CD4-positive, alpha-beta T cell (primary cell): ENCODE measurements at places on chromosomes 2 and 18.

- no peak for DNase-seq
These were observed 1.1 kb downstream of the COBLL1 start for GRCh38 chr2:164840458-164840929.

DNA sequence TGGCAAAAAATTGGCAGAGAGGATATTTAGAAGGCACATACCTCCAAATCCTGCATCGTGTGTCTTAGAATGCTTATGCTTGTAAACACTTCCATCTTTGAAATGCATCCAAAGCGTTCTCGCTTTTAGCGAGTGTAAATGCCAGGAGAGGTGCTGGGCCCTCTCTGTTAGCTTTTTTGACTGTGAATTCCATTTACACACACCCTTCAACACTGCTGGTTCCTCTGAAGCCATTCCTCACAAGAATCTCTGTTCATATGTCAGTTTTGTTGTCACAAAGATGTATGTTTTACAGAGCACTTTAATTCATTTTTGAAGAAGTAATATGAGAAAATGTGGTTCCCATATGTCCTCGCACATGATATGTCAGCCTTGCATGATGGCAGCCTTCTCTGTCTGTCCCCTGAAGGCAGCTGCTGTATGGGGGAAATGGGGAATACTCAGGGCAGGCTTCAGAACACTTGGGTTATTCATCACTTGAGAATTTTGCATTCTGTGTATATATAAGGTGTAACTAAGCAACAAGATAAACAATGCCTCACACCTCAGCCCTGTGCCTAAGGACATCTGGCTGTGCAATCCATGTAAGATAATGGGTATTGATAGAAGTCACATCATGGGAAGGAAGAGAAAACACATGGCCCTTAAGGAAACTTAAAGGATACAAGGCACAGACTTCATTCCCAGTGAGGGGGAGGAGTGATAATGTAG is 52.3 kb downstream of the RAB27B start:
- no peak for DNase-seq

DNA sequence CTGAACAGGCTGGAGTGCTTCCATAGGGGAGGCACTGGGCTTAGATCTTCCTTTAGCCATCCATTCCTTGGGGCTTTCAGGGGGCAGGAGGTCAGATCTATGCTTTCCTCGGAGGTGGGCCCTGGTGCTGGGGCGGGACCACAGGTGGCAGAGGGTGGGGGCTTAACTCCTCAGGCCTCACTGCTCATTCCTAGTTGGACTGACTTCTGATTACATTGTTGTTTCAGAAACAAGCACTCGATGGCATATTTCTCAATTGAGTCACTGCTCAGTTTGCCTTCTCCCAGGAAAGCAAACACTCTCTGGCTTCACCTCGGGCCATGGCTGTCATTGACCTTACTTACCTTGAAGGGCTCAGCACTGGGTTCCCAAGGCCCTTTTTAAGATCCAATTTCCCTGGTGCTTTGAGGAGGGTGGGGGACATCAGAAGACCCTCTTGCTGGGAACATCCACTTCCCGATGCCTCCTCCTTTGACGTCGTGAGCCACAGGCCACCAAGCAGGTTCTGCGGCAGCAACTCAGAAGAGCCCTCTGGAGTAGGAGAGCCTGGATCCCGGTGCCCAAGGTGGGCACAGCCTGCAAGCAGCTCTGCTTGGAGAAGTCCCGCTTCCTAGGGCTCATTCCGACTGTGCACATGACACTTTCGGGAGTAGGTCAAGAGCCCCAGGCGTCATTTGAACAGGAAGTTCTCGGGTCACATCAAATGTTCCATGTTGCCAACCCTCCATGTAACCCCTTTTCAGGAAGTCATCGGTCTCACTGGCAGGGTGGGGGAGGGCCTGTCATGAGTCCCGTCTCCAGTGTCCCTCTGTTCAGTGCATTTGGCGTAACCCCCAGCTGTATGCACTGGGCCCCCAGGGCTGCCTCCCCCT is 40.6 kb downstream of the SDC1 start:
- no peak for DNase-seq

GRCh38 chr2:209322041-209322440 is 101.8 kb upstream of the MAP2 start:
- no peak for DNase-seq

DNA sequence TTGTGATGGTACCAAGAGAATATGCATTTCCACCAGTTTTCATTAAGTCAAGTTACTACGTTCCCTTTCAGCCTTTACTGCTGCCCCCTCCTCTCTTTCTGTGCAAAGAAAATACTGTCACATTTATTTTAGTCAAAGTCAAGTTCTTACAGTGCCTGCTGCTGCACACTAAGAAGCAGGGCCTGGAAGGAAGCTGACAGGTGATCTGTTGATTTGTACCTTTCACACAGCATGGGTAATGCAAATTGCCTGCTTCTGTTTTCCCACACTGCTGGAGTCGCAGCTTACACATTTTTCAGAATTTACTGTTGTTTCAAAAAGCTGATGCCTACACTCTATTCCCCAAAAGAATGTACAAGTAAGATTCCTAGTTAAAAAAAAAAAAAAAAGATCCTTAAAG is 48.7 kb upstream of the CD226 start:
- no peak for DNase-seq

DNA sequence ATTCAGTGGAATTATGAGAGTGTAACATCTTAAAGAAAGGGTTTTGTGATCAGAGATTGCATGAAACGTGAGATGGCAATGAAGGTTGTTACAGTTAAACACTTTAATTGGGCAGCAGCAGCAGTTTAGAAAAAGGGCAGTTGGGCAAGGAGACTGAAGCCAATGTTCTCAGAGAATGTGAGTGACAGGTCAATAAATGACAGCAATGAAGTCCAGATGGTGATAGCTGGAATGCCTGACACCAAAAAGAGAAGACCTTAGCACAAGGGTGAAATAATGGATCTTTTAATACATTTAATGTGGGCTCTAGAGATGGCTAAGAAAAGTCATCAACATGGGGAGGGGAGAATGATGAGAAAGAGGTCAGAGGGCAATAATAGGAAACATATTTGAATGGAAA is 89.4 kb upstream of the CDH7 start:
- no peak for DNase-seq

- no peak for DNase-seq
These were observed 9.6 kb upstream of the DPYSL5 start for GRCh38 chr2:26838121-26838906.
